ENCODE measurements at places on chromosomes 13 and 19.

GRCh38 chr13:53405616-53406015, 377.0 kb downstream of the OLFM4 start:
- no peak for DNase-seq

DNA sequence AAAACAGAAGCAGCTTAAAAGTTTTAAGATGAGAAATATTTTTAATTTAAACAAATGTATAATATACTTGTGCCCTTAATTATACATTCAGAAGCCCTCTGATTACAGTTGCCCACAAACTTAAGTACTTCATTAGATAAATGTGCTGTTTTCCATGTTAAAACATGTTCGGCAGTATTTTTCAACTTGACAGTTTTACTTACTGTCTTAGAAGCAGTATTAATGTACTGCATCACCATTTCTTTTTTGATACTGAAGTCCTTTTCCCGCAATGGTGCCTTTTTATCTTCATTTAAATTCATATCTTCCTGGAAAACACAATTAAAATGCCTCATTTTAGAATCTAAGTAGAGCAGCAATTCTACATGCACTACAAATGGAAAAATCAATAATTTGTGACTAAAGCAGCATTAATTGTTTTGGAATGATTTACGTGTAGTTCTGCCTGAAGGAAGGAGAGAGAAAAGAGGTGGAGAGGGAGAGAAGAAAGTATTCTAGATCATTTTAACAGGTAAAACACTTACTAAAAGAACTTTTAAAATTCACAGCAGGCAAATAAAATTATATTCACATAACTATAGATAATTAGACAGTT, 70.2 kb downstream of the DIAPH3 start:
- DNase-seq = no peak

- DNase-seq = no peak
Measured at GRCh38 chr13:96991072-96991471, 3.2 kb downstream of the OXGR1 start.

DNA sequence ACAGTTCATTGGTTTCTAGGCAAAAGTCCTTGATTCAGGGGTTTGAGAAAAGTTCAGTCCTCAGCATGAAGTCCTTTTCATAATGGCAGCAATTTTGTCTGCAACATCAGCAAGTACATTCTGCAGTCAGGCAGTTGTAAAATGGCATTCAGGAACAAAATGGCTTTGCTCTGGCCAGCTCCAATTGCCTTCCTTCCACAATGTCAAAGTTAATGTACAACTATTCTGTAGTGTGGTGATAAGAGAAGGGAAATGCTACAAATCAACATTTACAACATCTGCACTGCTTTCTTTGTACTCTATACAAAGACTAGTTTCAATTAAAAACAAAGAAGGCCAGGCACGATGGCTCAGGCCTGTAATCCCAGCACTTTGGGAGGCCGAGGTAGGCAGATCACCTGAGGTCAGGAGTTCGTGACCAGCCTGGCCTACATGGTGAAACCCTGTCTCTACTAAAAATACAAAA, 1.8 kb upstream of the NEK3 start:
- DNase-seq = no peak

DNA sequence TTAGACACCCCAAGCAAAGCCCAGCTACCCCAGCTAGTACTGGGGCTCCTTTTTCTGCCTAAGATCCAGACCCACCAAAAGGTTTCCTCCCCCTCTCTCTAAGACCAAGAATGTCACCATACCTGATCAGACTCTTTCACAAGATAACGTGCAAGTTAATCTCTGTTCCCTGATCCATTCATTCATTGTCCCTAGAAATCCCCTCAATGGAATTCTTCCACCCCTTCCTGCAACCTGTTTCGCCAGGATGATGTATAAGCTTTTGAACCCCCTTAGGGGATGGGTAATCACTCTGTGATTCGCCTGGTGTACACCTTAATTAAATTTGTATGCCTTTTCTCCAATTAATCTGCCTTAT, 17.3 kb upstream of the CLN5 start:
- no peak for DNase-seq

- no peak for DNase-seq
Measured at GRCh38 chr19:17441241-17442021, 7.0 kb downstream of the TMEM221 start.

GRCh38 chr19:11098327-11098726, 9.1 kb downstream of the LDLR start:
- DNase-seq = no peak

- no peak for DNase-seq
Measured at GRCh38 chr13:49998714-49999624, 2.1 kb downstream of the TRIM13 start.

DNA sequence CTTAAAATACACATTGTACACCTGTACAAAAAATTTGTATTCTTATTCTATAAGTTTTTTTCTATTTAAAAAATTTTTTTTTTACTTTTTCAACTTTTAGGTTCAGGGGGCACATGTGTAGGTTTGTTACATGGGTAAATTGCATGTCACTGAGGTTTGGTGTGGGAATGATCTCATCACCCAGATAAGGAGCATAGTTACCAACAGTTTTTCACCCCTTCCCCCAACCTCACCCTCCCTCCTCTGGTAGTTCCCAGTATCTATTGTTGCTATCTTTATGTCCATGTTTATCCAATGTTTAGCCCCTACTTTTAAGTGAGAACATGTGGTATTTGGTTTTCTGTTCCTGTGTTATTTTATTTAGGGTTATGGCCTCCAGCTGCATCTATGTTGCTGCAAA, 89.9 kb downstream of the CDK8 start:
- DNase-seq = no peak

DNA sequence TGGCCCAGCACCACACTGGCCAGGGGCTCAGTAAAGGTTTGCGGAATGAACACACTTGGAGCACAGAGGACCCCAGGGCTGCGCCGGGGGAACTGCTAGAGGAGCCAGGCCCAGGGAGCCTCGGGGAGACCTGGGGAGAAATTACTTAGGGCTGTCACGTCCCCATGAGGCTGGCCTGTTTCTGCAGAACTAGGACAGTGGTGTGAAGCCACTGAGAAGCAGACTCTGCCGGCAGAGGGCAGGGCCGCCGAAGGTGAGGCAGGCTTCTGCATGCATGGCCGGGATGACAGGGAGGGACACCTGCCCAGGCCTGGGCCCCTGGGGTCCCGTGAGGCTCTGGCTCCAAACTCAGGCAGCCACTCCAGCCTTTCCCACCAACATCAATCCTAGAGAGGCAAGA, 26.4 kb downstream of the ELAVL1 start:
- DNase-seq = no peak

GRCh38 chr13:90696656-90697055, 650.8 kb upstream of the MIR17HG start:
- DNase-seq = no peak

DNA sequence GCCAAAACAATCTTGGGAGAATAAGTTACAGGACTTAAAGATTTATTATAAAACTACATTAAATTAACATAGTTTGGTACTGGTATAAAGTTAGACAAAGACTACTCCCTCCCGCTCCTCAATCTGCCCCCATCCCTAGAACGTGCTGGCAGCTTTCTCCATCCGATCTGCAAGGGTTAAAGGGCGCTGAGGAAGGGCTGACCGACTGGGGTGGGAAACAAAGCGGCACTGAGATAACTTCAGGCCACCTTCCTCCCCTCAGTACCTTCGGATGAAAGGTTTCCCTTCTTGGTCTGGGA, 790 bp upstream of the SUGT1 start:
- DNase-seq = no peak
